Caki2 (cell line): ENCODE measurements at places on chromosomes 2 and 18.

- DNase-seq = peak; percentile 41
These were observed 182.6 kb upstream of the HAAO start for GRCh38 chr2:42974721-42975717.

GRCh38 chr2:234259440-234259839 lies 208.9 kb downstream of the SPP2 start:
- no peak for DNase-seq

DNA sequence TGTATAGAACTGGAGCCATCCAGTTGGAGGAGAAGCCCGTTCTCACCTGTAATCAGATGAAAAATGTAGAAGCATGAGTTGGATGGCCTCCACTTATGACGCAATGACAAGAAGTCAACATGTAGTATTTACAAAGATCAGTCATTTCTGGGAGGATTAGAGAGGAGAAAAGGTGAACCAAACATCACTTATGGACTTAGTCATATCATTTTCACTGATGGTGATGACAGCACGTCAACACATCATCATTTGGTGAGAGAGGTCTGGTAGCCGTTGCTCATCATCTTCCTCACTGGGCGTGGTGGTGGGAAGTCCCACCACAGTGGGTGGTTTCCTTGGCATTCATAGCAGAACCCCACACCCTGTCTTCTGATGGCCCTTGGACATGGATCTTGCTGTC lies 264.2 kb upstream of the EPAS1 start:
- no peak for DNase-seq

GRCh38 chr2:77484026-77484425 lies 38.1 kb downstream of the LRRTM4 start:
- DNase-seq = no peak

DNA sequence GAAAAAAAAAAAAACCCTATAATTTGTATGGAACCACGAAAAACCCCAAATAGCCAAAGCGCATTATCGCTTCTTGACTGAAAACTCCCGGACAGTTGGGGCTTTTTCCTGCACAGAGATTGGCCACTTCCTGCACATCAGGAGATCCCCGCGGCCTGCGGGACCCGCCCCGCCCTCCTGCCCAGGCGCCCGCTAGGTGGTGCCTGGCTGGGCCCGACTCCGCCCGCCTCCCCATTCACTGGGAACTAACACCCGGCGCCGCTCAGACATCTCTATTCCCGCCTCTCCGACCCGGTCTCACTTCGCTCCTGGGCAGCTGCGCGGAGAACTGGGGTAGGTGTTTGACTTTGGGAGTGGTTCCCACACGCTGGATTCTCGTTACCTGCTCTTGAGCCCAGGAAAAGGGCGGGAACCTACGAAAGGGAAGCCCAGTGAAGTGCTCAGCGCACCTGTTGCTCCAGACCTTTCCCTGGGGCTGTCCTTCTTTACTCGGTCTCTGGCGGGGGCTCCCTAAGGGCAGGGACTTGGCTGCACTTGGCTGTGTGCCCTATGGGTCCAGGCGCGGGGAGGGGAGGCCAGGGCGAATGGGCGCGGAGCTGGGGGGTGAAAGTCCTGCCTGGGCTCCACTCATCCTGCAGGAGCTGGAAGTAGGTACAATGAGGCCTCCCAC lies at the start of gene HMSD:
TSS of gene HMSD (plus strand) at position 234 of the 670 bp plus-strand sequence. CDS start 4,155 bp downstream, outside the sequence.
- DNase-seq = no peak

DNA sequence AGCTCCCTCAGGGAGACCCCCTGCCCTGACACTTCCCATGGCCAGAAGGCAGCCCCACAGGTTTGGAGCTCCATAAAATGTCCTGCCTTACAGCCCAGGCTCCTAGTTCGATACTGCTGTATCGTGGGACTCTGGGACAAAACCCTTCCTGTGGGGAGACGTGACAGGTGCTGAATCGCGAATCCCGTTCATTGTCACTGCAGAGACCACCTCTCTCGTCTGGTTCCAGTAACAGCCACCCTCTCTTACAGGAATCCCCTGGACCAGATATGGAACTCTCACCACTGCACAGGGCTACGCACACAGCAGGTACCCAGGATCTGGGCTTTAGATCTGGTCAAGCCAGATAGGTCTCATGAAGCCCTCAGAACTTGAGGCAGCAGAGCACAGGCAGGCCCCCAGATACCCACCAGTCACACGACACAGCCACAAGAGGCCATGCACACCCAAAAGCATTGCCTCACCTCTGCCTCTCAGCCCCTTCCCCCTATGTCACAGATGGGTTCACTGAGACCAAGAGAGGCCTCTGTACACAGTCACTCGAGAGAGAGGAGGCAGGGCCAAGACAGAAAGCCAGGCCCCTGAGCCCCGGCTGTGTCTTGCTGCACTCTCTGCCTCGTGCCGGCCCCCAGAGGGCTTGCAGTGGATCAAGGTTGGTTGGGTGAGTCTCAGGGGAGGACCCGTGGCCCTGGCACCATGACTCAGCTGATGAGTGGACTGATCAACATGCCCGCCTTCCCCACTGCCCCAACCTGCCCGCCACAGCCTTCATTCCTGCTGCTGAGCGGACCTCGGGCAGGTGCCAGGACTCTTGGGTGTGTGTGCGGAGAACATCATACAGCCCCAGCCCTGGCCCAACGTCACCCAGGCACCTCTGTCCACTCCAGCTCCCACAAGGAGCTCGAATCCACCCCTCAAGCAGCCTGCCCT lies 7.6 kb downstream of the SDC1 start:
- DNase-seq = peak; percentile 62

DNA sequence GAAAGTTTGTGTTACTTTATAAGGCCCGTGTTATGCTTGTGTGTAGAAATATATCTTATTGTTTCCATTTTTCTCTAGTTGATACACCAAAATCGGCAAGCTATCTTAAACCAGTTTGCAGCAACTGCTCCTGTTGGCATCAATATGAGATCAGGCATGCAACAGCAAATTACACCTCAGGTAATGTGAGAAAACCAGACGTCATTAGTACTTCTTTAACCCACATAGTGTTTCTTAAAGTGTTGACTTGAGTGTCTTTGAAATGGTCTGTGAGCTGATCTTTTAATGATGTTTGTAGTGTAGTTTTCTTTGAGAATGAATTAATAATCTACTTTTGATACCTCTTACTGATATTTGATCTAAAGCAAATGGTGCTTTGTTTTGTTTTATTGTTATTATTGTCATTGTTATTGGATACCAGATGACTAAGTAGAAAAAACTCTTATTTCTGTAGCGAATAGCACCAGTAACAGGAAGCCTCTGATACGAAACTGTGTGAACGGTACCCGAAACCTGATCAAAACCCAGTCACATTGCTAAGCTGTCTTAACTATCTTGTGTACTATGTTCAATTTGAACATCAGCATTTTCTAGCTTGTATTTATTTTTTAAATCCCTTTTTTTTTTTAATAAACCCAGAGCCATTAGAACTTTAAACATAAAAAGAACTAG lies 53.7 kb downstream of the PTRHD1 start:
- DNase-seq = no peak

- no peak for DNase-seq
These were observed 65.1 kb upstream of the RPRM start for GRCh38 chr2:153543635-153544071.

DNA sequence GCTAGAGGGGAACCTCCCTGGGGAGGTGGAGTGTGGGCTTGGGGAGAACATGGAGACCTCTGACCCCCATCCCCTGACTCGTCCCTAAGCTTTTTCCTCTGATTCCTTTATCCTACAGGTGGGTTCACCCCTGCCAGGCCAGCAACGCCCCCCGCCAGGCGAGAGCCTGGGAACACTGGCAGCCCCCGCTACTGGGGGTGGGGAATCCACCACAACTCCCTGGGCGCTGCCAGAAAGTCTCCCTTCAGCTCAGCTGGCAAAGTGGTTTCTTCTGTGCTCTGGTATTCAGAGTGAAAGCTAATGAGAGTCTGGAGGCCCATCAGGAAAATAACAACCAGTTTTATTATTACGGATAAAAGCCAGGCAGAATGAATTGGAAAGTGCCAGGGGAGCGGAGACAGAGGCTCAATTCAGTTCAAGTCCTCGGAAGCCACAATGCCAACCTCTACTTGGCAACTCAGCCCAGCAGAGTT lies 2.8 kb downstream of the DIPK1C start:
- DNase-seq = no peak

- DNase-seq = no peak
These were observed 161.4 kb downstream of the UXS1 start for GRCh38 chr2:106032676-106033075.

DNA sequence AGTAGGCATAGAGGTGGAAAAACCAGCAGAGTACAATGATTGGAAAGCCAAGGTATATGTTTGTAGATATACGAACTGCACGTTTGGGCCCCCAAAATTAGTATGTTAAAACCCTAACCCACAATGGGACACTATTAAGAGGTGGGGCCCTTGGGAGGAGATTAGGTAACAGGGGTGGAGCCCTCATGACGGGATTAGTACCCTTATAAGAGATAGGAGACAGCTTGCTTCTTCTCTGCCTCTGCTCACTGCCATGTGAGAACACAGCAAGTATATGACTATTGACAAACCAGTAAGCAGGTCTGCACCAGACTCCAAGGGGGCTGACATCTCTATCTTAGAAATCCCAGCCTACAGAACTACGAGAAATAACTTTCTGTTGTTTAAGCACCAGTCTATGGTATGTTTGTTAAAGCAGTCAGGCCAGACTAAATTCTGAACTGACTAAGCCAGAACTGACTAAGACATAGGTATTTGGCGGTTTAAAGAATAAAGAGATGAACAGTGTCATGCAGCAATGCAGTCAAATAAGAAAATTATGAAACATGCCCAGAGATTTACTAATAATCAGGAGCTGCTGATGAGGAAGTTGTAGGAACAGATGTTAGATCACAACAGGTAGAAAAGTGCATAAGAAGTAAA lies 182.9 kb downstream of the DYM start:
- DNase-seq = no peak

DNA sequence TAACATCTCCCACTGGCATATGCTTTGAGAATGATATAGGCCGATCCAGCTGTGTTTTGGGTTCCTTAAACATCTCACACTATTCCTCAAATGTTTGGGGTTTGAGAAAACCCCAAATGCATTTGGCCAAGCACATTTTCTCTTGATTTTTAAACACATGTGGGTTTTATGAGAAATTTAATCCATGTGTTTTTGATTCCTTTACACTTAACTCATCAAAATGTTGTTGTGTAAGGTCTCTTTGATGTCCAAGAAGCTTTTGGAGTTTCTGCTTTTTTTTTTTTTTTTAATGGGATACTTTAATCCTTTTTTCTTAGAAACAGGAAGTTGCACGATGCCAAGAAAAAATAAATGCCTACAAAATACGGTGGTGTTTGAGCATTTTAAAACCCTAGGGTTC lies 339.8 kb upstream of the TCF4 start:
- no peak for DNase-seq

- DNase-seq = no peak
These were observed 58.2 kb upstream of the ZEB2 start for GRCh38 chr2:144578099-144578498.

- no peak for DNase-seq
These were observed 155.4 kb downstream of the PDE11A start for GRCh38 chr2:177917169-177917568.

GRCh38 chr2:25831746-25832449 lies 46.4 kb downstream of the ASXL2 start:
- no peak for DNase-seq

DNA sequence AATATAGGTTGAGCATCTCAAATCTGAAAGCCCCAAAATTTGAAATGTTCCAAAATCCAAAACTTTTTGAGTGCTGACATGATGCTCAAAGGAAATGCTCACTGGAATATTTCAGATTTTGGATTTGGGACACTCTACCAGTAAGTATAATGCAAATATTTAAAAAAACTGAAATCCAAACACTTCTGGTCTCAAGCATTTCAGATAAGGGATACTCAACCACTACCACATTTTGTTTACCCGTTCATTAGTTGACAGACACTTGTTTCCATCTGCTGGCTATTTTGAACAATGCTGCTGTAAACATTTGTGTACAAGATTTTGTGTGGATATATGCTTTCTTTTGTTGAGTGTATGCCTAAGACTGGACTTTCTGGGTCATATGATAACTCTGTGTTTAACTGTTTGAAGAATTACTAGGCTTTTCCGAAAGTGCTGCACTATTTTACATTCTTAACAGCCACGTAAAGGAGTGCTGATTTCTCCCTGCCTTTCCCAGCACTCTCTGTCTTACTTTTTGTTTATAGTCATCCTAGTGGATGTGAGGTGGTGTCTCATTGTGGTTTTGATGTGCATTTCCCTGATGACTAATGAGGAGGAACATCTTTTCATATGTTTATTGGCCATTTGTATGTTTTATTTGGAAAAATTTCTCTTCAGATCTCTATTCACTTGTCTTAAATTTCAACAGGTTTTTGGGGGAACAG lies 19.5 kb upstream of the DCDC2C start:
- DNase-seq = no peak

DNA sequence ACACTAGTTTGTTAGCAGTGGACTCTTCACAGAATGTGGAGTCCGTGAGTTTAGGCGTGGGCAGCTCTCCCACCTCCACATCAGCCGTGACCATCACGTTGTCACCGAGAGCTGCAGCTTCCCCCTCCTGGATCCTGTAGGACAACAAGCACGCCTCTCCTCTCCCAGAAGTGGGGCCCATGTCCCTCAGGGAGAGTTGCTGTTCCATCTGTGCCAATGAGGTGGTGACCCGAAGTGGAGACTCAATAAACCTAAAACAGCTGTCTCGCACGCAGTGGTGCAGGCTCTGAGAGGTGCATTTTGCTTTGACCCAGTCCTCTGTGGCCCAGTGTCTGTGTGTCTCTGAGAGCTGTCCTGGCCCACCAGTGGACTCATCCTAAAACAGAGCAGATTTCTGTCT lies 456.5 kb upstream of the SOX11 start:
- no peak for DNase-seq

GRCh38 chr2:100548771-100549170 lies 14.0 kb upstream of the PDCL3 start:
- no peak for DNase-seq

- no peak for DNase-seq
These were observed 287.7 kb upstream of the ID2 start for GRCh38 chr2:8394131-8394530.

GRCh38 chr2:191253476-191253875 lies 8.3 kb downstream of the MYO1B start:
- DNase-seq = no peak

DNA sequence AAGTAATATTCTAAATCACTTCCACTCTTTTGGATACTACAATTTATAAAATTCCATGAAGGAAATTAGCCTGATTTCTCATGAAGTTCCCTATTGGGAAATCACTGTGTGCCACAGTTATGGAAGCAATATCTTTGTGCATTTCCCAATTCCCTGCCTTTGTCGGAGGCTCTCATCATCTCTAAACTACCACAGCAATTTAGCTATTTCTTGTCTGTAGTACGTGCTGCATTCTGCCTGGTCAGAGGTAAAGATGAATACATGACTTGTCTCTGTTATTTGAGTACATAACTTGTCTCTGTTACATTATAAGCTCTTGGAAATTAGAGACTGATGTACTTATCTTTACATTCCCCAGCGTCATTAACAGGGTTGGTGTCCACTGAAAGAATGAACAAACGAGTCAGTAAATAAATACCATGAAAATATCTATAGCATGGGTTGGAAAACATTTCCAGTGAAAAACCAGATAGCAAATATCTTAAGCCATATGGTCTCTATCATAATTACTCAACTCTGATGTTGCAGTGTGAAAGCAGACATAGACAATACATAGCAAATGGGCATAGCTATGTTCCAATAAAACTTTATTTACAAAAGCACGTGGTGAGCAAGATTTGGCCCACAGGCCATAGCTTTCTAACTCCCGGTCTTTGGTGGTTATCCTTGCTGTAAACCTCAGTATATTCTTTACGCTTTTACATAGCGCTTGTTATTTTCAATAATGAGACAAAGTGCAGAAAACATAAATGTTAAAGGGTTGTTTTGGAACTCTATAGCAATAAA lies 78.8 kb downstream of the BCL2 start:
- no peak for DNase-seq
